ENCODE measurements at places on chromosomes 3 and 15. TPM values are rescaled to one million over a fixed set of nuclear protein-coding genes. Genes with fewer than 3 reads are reported as not detected.

GRCh38 chr15:73928971-73929627, 2.8 kb downstream of the LOXL1 start:
- no peak for DNase-seq
- no peak overlapping the region for H3K27ac ChIP-seq

GRCh38 chr15:55344206-55344605, 25.2 kb downstream of the PIGB start:
- no peak overlapping the region for H3K4me3 ChIP-seq
- H3K27ac ChIP-seq, result no peak overlapping the region
- H3K4me1 ChIP-seq, result no peaks in the 10 kb centered on the region
- H3K36me3 ChIP-seq, result no peaks in the 10 kb centered on the region

DNA sequence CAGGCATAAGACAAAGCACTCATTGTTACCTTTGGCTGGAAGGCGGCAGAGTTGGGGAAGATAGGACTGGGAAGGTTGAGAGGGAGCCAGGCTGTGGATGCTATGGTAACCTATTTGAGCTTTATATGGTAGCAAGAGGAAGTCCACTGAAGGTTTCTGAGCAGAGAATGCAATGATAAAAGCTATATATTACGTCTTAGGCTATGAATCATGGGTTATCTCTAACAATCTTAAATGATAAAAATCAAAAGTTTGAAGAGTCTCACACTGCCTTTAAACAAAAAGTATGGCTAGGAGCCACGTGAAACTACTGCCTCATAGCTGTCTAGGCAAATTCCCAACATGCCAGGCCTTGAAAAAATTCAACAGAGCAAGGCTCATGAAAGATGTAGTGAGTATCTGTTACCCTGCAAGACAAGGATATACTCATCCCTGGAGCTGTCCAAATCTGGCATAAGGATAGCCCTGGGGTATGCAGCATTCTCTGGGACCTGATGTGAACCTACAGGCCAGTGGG, 4.1 kb downstream of the P3H2 start:
- no peaks in the 10 kb centered on the region for H3K4me1 ChIP-seq
- no peaks in the 10 kb centered on the region for H3K36me3 ChIP-seq
- no peak overlapping the region for H3K27ac ChIP-seq
- H3K27me3 ChIP-seq, result no peaks in the 10 kb centered on the region
- H3K4me3 ChIP-seq, result no peak overlapping the region

GRCh38 chr3:87733671-87734367, 325.0 kb downstream of the CGGBP1 start:
- H3K27me3 ChIP-seq, result no peaks in the 10 kb centered on the region
- no peaks in the 10 kb centered on the region for H3K36me3 ChIP-seq
- no peak overlapping the region for H3K27ac ChIP-seq
- H3K4me3 ChIP-seq, result no peak overlapping the region
- H3K4me1 ChIP-seq, result no peaks in the 10 kb centered on the region

DNA sequence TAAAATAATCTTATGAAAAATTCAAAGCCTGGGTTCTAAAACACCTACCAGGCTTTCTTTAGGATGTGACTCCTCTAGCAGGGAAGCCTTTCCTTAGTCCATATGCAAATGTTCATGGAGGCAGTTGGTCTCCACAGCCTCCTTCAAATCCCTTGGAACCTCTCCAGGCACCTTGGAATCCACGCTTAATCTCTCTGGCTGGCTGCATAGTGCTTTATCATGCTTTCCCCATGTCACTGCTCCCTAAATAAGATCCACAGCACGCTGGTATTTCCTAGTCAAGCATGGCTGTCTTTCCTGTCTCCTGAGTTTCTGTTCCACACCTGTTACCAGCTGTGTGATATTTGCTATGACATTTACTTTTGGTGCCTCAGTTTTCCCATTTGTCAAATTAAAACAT, 71.3 kb downstream of the CLSTN2 start:
- H3K27me3 ChIP-seq, result no peaks in the 10 kb centered on the region
- H3K4me3 ChIP-seq, result no peak overlapping the region
- no peaks in the 10 kb centered on the region for H3K36me3 ChIP-seq
- H3K4me1 ChIP-seq, result no peaks in the 10 kb centered on the region
- H3K27ac ChIP-seq, result no peak overlapping the region

DNA sequence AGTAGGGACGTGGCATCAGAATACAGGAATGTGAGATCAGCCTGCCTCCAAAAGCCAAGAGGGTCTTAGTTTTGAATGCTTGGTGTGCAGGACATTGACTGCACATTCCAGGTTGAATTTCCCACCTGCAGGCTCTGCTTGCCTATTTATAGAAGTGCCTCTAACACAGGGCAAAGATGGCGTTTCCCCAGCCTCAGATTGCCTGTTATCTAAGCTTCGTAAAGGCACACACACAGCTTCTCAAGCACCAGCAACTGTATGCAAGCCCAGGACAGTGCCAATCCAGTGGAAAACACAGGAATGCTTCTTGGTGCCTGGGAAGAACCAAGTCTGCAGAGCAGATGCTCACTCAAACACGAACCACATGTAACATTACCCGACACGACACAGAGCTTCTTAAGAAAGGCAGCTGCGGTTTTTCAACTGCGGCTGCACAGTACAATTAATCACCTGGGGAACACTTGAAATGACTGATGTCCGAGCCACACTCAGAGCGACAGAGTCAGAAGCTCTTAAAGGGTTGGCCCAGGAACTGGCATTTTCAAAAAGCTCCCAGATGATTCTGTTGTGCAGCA, 90.0 kb upstream of the ANKRD34C start:
- no peaks in the 10 kb centered on the region for H3K36me3 ChIP-seq
- peaks cover 5% of the 10 kb centered on the region for H3K27me3 ChIP-seq
- no peak for DNase-seq
- no peaks in the 10 kb centered on the region for H3K4me1 ChIP-seq
- H3K27ac ChIP-seq, result no peak overlapping the region

GRCh38 chr3:4574426-4574965, 81.3 kb downstream of the ITPR1 start:
- no peak overlapping the region for H3K27ac ChIP-seq
- DNase-seq, result no peak
- H3K4me3 ChIP-seq, result no peak overlapping the region
- H3K27me3 ChIP-seq, result no peaks in the 10 kb centered on the region
- no peaks in the 10 kb centered on the region for H3K36me3 ChIP-seq

The KIF7 gene
- 0.66 TPM for total RNA-seq

The FAM227B gene
- 15.4 TPM for total RNA-seq

The CHRNA7 gene
- 0.66 TPM for total RNA-seq

The IL5RA gene
- total RNA-seq, result not detected

The PRRT3 gene
- total RNA-seq, result 7.4 TPM
